ENCODE measurements at places on chromosomes 12 and 14.

DNA sequence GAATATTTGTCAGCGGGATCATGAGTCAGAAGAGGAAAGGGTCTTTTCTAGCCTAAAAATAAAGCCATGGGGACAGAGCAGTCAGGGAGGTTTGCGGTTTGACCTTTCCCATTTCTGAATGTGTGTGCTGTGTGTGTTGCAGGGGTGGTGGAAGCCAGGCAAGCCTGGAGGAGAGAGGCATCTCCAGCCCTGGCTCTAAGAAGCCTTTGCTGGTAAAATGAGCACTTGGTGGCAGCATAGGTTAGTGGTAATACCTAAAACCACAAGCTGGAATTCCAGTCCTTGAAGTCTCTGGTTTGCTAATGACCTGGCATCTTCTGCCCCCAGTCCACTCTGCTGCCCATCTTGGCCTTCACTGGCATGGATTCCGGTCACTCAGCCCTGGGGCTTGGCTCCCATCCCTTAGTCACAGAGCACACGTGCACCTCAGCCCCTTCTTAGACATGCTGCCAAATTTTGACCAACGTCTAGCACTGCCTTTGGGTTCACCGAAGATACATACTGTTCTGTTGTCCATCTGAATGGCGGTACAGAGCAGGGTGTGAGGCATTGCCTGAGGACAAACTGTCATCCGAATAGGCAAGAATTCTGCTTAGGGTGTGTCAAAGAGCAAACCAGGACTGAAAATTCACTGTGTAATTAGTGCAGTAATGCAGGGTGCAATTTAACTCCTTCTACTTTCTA is 52.7 kb downstream of the KCNA5 start:
- DNase-seq, result no peak

- peak; percentile 44 for DNase-seq
Observed at GRCh38 chr14:101761881-101762529, 496 bp downstream of the PPP2R5C start.

GRCh38 chr12:120642826-120643225 is 2.4 kb downstream of the CABP1 start:
- DNase-seq, result no peak

- no peak for DNase-seq
Observed at GRCh38 chr14:76995279-76996035, 33.1 kb downstream of the IRF2BPL start.

DNA sequence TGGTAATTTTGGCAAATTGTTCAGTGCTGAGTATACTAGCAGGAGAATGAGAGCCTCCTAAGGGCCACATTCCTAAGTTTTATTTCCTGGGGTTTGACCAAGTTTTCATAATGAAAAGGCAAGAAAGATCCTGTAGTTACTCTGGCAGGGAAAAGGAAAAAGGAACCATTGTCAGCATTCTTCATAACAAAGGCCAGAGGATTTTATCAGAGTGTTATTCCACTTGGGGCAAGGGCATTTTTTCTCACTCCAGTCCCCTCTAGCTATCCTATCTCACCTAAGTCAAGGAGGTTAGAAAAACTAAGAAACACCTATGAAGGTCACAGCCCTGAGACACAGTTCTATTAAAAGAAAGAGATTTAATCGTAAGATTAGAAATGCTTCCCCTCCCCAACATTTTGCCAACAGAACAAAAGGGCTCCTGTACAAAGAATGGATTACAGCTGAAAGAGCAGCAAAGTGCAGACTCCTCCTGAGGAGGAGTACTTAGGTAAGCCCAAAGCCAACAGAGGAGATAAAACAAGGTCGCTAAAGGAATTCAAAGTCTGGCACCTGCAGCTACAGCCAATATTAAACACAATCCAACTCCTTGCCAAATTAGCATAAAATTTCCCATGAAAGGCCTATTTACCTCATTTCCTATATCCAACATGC is 162.4 kb downstream of the GALC start:
- DNase-seq, result no peak

DNA sequence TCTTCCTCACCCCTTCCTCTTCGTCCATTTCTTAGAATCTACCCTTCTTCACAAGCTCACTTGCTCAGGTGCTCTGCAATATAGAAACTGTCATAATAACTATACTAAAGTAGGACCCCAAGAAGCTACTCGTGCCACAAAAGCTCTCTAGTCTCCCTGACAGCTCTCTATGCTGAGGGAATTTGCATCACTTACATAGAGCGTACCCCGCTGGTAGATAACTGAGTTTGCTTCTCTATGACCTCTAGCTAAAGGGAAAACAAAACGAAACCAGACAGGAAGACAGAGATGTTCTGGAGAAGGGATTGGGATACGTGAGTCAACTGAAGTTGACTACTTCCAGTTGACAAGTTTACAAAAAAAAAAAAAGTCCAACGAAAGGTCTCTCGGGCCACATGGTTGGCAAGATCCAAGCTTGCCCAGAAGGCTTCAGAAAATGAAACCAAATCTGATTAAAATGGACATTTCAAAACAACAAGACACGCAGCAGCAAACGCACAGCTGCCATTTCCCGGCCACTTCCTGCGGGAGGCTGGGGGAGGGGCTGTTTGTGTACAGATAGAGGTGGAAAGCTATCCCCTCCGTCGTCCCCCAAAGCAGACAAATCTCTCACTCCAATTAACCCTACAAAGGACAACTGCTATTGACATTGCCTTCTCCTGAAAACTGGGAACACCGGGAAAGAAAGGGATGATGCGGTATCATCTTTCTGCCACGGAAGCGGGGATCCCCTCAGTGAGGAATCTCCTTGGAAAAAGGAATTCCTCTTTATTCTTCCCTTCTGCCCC is 1.3 kb downstream of the BAZ2A start:
- peak; percentile 82 for DNase-seq

DNA sequence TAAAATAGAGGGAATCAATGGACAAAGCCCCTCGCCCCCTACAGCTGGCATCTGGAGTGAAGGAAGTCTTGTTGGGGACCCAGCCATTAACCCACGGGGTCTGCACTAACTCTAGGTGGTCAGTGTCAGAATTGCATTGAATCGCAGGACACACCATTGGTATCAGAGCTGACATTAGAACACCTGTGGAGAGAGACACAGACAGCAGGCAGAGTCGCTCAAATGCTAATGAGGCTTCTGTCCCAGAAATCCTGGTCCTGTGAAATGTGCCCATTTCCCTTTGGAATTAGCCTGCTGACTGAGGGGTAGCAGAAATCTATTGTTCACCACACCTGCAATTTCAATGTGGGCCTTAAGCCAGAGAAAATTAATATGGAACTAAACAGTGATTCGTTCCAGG is 33.0 kb downstream of the TMEM132D start:
- no peak for DNase-seq

GRCh38 chr12:25438638-25439037 is 114.4 kb downstream of the LMNTD1 start:
- no peak for DNase-seq

GRCh38 chr12:49968471-49968870 is 4.3 kb upstream of the AQP6 start:
- DNase-seq, result no peak

GRCh38 chr14:61563880-61564617 is 131.3 kb upstream of the HIF1A start:
- DNase-seq, result no peak

DNA sequence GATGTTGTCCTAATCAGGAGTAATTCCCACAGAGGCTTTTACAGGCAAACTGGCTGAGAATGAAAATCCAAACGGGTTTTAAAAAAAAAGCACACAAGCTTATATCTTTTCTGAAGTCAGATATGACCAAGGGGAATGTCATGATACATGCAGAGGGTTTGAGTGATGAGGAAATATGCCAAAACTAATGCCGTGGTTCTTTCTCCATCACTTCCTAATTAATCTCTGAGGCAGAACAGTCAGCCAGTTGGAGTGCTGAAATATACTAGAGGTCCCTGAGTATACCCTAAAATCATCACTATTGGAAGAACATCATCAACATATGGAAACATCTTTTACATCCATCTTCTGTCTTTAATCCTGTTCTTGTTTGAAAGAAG is 160.8 kb upstream of the FAR2 start:
- DNase-seq, result no peak

GRCh38 chr12:22658214-22658613 is 33.2 kb downstream of the ETNK1 start:
- no peak for DNase-seq

DNA sequence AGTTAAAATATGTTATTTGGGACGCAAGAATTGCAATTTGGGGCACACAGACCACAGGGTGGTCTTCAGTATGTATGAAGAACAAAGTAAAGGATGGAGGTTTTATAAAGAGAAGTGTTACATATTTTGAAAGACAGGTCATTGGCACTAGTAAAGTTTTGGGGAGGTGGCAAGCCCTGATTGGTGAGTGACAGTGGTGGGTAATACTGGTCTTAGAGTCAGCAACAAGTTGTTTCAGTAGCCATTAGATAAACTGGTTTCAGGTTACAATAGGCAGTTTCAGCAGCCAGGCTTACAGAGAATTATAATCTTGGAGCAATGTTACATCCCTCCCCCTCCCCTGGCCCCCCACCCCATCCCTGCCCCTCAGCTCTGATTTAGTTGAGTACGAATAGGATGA is 17.5 kb downstream of the MARK3 start:
- DNase-seq, result peak; percentile 38

- DNase-seq, result no peak
Observed at GRCh38 chr12:4939418-4940023, 29.8 kb downstream of the KCNA1 start.

- no peak for DNase-seq
Observed at GRCh38 chr14:106883218-106883692, 1356.9 kb downstream of the TMEM121 start.

DNA sequence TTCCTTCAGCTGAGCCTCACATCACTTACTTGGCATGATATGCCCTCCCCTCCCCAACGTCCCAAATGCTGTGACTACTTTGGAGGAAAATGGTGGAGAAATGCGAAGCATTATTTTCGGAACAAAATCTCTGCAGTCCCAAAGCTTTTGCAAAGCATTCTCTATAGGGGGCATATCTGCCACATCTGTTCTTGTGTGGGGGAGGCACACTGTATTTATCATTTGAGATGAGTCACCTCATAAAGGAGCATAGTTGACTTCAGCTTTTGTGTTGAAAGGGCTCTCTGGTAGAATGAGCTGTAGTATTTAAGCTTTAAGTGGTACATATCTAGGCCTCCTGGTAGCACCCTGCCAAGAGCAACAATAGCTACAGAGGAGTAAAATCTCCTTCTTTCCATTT is 447.5 kb downstream of the ADAMTS20 start:
- DNase-seq, result no peak

- DNase-seq, result no peak
Observed at GRCh38 chr14:93017301-93017797, 94.4 kb downstream of the CHGA start.

DNA sequence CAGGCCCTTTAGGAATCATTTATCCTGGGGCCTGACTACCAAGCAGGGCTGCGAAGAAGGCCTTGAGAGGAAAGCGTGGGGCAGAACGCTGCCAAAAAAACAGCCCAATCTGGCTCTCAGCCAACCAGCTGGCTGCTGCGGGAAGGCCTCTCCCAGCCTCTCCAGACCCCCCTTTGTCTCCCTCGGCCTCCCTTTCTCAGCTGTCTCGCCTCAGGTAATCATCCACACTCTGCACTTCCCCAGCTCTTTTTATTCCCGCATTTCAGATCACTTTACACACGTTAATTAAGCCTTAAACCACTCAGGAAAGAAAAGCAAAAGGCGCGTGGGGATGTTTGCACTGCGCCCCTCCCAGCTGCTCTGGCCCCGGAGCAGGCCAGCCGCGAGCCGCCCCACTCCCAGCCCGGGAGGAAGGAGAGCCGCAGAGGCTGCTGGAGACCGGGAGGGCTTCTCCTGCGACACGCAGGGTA is 208.2 kb upstream of the FOXN3 start:
- peak; percentile 94 for DNase-seq

- no peak for DNase-seq
Observed at GRCh38 chr12:51977320-51977753, 25.8 kb downstream of the ACVR1B start.

DNA sequence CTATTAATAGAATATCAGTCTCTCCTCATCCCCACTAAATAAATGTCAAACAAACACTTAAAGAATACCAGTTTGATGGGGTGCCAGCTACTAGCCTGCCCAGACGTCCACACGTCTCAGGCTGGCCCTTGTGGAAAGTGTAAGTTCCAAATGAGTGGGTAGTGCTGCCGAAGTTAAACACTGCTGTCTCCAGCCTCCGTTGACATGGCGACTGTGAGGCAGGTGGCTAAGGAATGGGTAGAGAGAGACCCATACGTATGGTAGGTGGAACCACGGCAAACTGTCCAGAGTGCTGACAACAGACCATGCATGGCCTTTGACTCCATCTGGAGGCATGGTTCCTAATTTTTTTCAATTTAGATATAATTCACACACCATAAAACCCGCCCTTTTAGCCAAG is 37.9 kb downstream of the PITPNM2 start:
- DNase-seq, result no peak

DNA sequence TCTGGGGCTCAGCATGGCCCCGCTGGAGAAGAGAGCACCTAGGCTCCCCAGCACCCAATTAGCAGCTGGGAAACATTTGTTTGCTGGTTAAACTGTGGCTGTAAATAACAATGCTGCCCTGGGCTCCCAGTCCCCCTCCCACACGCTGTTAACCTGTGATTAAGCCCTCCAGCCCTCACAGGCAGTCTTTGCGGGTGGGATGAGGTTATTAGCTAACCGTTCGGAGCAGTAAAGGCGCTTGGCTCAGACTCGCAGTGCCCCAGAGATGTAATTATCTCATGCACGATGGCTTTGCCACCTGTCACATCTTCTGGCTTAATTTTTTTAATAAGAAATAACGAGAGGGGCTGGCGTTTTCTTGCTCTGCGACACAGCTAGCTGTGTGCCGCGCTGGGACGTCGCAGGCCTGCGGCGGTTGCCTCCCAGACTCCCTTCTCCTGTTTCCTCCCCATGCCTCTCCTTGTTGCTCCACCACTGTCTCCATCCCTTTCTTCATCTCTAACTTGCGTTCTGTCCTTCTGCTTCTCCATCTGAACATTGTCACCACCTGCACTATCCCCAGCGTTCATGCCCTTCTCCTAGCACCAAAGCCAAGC is 239.2 kb upstream of the FKBP4 start:
- no peak for DNase-seq

DNA sequence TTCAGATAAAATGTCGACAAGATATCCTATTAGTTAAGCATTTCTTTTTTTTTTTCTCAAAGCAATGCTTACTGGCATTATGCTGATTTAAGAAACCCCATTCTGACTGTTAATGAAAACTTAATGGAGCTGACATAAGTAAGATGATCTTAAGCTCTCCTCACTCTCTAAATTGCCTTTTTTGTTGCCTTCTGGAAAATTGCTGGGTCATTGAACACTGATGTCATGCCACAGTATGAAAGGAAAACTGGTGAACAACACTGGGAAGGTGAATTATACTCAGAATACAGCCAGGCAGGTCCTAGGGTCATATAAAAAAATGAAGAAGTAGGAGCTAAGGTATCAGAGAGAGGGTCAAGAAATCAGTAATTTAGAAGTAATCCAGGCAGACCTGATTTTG is 179.9 kb downstream of the BTG1 start:
- no peak for DNase-seq
